Muscle of arm (tissue), 14 donors: ENCODE measurements at places on chromosomes 16 and 17.

DNA sequence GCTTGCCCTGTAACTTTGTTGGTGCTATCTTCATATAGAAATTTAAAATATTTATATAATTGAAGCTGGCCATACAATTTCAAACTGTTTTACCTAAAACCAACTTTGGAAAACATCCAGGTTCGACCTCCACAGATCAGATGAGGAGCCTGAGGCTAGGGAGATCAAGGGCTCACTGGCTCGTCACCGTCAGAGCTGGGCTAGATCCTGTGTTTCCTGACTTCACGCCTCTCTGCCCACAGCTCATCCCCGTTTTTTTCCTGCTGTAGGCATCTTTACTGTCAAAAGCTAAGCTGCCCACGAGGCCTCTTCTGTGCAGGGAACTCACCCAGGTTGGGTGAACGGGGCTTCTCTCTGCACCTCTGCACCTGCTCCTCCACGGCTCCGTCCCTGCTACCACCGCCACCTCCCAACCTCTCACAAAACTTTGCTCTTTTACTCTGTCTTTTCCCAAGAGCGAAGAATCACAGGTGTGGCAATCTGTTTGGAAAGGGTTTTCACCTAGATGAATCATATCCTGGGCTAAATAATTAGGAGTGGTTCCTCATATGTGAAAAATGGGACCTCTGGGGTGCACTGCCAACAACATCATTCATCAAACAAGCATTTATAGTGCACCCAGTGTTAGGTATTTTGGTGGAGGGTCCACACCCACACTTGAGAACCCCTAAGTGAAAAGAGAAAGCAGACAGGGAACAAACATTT is 24.8 kb upstream of the KDM6B start:
- DNase-seq: no peak

DNA sequence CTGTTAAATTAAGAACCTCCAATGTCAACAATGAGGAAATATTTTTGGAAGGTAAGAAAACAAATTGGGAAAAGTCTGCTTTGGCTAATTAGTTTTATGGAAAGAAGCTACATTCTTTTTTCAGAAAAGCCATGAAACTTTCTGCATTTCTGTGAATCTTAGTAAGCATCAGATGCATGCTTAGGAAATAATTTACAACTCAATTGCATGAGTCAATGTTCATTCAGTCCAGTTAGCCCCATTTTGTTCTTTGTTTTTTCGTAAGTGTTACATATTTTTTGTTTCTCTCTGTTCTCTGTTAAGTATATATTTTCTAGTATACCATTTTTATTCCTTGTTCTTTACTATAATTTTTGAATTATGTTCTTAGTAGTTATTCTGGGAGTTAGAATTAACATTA is 195.2 kb upstream of the KIF2B start:
- no peak for DNase-seq

DNA sequence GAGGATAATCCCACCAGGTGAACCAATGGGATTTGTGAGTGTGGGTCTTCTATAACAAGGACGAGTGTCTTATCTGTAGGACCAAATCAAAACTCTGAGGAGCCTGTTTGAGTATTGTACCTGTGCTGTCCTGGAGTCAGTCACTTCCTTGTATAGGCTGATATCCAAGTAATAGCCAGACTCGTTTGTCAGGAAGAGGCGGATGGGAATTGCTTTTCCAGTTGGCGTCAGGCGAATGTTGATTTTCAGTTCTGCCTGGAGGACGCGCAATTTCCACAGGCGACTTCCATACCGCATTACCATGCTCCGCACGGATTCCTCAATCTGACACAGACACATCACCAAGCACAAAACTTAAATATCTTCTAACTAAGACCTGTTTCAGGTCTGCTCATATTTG is 187.6 kb upstream of the C17orf78 start:
- no peak for DNase-seq

GRCh38 chr17:47924785-47925677 is 16.3 kb upstream of the PNPO start:
- DNase-seq: no peak

DNA sequence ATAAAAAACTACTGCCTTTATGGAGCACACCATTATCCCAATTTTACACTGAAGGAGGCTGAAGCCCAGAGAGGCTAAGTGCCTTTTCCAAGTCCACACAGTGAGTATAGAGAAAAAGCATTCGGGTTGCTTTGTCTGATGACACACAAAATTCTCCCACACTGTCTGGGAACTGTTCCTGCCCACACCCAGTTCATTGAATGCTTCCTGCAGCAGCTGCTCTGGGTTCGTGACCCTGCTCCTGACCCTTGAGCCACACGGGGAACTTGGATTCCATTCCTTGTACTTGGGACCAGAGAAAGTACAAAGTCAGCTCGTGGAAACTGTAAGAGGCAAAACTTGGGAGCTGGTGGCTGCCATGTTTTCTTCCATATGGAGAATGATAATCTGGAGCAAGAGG is 57.9 kb downstream of the AKAP1 start:
- DNase-seq: no peak

- no peak for DNase-seq
These were observed 10.6 kb downstream of the CCDC102A start for GRCh38 chr16:57525761-57526160.

DNA sequence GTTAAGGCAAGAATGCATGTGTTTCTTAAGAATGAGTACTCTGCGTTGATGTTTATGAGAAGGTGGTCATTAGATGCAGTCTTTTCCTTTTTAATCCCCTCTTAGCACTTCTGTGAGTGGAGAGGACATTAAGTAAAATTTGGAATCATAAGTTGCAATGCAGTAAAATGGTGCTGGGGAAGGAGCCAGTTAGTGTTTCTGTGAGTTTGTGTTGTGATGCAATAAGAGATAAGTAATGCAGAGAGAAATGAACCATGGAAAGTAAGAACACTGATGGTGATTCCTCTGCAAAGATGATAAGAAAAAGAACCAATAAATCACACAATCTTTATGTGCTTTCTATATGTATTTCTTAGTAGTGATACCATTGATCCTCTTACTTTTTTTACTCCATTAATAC is 20.0 kb downstream of the ABHD15 start:
- DNase-seq: no peak

- DNase-seq: no peak
These were observed 18.9 kb downstream of the CDR2 start for GRCh38 chr16:22355487-22355908.

DNA sequence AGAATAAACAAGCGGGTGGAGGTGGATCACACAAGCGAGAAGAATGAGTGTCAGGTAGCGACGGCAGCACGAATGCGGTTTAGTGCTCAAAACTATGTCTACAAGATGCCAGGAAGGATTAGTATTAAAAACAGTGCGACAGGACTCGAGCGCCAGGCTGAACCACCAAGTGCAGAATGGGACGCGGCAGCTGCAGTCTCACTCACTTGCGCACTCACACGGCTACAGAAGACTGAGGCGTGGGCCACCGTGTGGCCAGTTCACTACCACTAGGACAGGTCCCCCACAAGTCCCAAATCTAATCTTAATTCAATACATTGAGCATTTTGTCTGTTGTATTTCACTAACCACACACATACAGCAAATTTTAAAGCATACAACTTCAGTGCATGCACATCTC is 35.7 kb upstream of the TRAP1 start:
- DNase-seq: no peak

DNA sequence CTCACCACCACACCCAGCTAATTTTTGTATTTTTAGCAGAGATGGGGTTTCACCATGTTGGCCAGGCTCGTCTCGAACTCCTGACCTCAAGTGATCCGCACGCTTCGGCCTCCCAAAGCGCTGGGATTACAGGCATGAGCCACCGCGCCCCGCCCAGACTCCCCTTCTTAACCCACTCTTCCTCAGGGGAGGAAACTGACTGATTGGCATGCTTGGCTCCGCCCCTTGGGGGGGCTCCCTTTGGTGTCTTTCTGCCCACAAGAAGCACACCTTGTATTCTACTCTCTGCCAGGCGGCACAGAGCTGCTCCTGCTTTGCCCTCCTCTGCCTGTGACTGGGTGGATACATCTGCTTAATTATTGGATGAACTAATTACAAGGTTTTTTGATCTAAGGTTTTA is 4.7 kb upstream of the ASGR2 start:
- no peak for DNase-seq

DNA sequence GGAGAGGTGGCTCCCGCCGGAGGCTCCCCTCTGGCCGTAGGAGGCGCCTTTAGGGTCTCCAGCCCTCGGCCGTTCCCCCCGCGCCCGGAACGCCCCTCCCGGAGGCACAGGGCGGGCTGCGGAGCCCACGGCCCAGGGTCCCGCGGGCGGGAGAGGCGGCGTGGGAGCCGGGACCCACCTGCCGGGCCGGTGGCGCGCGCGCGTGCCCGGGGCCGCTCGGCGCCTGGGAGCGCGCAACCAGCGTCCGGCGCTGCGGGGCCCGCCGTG is at the start of gene MIF4GD:
Gene MIF4GD (minus strand): TSS at position 266 of the 267 bp plus-strand sequence. CDS start 1,036 bp downstream, outside the sequence.
- no peak for DNase-seq

DNA sequence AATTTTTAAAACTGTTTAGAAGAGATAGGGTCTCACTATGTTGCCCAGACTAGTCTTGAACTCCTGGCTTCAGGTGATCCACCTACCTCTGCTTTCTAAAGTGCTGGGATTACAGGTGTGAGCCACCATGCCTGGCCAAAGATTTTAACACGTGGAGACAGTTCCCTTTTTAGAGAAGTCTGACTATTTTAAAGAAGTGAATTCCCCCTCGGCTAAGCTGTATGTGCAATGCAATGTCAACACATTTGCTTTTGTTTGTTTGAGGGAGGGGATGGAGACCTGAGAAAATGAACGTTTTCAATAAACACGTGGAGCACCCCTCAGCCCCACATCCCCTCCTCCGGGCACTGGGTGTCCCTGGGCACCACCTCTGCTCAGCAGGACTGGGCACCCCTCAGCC is 14.3 kb upstream of the RNPS1 start:
- no peak for DNase-seq

DNA sequence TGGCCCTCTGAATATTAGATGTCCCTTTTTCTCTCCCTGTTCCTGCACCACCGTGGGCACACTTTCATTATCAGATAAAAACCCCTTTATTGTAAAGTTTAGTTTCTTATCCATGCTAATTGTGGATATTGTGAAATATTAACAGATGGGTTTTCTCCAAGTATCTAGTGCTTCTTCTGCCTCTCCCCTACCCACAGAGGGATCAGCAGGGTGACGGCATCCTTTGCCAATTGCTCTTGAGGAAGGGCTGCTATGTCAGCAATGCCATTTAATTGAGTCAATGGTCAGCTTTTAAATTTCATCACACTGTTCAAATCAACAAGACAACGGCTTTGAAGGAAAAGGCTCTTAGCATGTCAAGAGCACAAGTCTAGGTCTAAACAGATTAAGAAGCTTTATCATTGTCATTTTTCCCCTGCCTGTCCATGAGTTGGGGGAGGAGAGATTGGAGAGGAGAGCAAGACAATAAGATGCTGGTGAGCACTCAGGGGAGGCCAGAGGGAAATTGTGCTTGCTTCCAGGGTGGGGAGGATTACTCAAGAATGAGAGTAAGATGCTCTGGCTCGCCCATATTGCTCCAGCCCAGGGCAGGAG is 443.0 kb upstream of the CCL2 start:
- no peak for DNase-seq

GRCh38 chr17:70073310-70073709 is 1.7 kb upstream of the KCNJ16 start:
- DNase-seq: no peak

GRCh38 chr16:81549547-81550431 is 105.2 kb downstream of the CMIP start:
- DNase-seq: no peak

- peak; percentile 55 for DNase-seq
These were observed 467.3 kb downstream of the KCNJ2 start for GRCh38 chr17:70636517-70637133.

DNA sequence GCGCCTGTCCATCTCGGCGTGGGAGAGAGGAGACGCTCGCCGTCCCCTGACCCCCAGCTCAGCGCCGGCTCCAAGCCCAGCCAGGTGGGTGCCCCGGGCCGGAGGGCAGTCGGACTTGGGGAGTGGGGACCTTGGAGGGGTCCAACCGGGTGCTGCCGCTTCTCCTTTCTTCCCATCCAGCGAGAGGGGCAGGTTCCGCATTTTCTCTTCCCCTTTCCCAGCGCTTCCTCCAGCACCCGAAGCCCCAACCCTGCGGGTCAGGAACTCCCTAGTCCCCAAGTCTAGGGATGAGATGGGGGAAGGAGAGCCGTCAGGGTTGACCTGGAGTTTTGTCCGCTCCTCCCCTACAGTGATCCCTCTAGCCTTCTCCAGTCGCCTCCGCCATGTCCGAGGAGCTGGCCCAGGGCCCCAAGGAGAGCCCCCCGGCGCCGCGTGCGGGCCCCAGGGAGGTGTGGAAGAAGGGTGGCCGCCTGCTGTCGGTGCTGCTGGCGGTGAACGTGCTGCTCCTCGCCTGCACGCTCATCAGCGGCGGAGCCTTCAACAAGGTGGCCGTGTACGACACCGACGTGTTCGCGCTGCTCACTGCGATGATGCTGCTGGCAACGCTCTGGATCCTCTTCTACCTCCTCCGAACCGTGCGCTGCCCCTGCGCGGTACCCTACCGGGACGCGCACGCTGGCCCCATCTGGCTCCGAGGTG is at the start of gene OTOP2:
Gene OTOP2 (plus strand): TSS at position 24 of the 699 bp plus-strand sequence. CDS start 360 bp downstream, at position 384.
- no peak for DNase-seq

- DNase-seq: no peak
These were observed 6.3 kb downstream of the NOL3 start for GRCh38 chr16:67176662-67177061.
